Activated CD4-positive, alpha-beta T cell treated with anti-CD3 and anti-CD28 coated beads for 4 hours (primary cell): ENCODE measurements at places on chromosomes 2 and 18.

DNA sequence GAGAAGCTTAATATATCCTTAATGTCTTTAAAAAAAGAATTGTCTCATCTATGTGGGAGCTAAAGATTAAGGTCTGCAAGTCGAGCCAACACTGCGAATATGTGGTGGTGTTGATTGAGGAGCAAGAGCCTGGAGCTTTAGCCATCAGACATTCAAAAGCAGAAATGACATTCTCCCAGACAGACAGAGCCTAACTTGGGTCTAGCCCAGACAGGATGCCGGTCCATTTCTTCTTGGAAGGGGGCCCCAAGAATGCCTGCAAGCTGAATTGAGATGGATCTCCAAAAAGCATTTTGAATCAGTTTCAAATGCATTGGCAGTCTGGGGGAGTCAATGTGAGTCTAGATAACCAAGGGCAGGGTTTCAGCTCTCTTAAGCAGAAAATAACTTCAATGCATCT, 30.1 kb upstream of the EML4 start:
- DNase-seq: no peak

GRCh38 chr2:240733803-240734495, 42.3 kb downstream of the AQP12A start:
- peak; percentile 17 for DNase-seq

GRCh38 chr2:219713110-219713509, 85.7 kb downstream of the SLC4A3 start:
- DNase-seq: no peak

GRCh38 chr2:60484133-60484645, 69.3 kb downstream of the BCL11A start:
- no peak for DNase-seq

DNA sequence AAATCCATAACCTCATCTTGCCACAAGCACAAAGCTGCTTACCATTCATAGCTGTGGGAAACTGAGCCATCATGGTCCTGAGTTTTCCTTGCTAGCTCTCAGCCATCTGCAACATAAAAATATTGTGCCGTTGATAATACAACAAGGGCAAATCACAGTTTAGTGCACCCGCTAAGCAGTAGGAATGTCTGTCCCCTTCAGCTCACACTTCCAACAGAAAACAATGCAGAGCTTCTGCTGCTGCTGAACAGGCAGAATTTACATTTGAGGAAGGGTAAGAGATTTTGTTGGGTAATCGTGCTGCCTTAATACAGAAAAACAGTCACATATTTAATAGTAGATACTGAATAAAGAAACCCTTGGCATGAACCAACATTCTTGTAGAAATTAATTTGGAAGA, 32.3 kb downstream of the ITSN2 start:
- DNase-seq: no peak

DNA sequence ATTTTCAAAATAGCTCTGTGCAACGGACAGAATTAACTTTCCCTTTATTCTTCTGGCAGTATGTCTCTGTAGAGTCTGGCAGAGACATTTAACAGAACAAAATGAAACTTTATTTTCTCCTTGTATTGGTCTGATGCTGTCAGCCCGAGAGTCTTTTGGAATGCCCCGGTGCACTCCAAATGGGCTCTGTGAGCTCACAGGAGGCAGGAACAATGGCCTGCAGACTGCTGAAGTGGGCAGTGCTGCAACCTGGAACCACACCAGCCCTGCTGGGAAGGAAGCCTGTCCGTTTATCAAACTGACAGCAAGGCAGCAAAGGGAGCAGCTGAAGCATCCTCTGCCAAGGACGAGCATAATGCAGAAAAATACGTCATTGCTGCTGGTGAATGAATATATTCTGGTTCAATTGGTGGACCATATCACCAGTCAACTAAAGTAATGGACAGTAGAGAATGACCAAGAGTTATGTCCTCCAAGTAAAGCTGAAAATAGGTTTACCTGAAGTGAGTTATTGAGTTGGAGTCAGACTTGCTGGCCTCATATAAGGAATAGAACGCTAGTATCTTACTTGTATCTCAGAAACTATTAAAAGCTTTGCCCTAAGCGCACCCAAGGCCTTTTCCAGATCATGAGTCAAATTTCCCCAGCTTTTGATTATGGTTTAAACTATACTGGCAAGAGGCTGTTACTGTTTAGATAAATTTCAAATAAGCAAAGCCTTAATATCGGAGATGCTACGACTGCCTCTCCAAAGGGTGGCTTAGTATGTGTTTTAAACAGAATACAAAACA, 207.6 kb upstream of the TANK start:
- no peak for DNase-seq

DNA sequence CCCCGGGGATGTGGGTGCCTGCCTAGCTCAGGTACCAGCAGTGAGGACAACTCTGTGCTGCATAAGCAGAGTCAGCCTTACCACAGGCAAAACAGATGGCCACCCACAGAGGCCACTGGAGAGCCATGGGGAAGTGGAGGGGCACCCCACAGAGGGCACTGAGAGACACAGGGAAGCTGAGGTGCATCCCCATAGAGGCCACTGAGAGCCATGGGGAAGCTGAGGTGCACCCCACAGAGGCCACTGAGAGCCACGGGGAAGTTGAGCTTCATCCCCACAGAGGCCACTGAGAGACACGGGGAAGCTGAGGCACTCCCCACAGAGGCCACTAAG, 134.1 kb upstream of the EPAS1 start:
- DNase-seq: no peak

DNA sequence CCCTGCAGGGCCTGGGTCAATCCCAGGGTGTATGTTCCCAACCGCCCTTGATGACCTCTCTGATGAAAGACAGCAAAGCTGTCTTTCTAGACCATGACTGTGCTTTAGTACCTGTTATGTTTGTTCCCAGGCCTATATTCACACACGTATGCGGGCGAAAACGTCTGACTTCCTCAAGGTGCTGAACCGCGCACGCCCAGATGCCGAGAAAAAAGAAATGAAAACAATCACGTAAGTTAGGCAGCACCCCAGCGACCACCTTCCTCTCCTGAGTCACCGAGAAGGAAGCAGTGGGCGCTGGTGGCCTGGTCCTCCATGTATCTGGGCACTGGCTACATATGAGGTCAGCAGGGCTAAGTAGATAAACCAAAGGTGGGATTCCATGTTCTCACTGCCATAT, 11.1 kb upstream of the GPBAR1 start:
- no peak for DNase-seq

DNA sequence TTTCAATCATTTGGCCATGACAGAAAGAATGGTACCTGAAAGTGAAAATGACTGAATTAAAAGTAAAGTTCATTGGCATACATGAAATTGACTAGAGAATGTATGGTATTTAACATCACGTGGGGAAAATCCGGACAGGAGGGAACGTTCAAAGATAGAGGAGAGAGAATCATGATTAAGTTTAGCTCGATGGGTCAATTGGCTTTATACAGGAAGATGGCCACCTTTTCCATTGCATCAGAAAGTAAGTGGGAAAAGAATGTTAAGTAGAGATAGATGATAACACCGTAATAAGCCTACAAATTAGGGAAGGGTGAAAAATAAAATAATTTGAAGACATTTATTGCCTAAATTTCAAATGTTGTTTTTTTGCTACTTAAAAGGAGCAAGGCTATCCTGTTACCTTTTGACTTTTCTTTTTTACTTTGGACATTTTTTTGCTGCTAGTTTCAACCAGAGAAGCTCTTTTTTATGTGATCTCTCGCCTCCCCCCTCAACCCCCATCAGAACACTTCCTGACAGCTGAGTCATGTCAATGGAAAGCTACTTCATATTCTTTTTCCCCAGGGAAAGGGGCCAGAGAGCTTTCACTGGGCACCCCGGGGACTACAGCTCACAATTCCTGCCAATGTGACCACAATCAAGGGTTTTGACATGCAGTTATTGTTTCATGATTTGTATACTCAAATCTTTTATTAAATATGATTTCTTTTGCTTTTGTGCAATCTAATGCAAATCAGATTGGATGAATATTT, 767 bp upstream of the CCDC102B start:
- DNase-seq: no peak

- DNase-seq: no peak
Observed at GRCh38 chr2:9649261-9649660, 18.5 kb upstream of the YWHAQ start.

- no peak for DNase-seq
Observed at GRCh38 chr2:60553495-60554073, at the start of gene BCL11A. Gene BCL11A, minus strand, starts transcription at chr2:60553654. Its CDS starts 384 bp downstream, at chr2:60553270.

- DNase-seq: no peak
Observed at GRCh38 chr2:191839918-191840804, 6.7 kb downstream of the CAVIN2 start.

DNA sequence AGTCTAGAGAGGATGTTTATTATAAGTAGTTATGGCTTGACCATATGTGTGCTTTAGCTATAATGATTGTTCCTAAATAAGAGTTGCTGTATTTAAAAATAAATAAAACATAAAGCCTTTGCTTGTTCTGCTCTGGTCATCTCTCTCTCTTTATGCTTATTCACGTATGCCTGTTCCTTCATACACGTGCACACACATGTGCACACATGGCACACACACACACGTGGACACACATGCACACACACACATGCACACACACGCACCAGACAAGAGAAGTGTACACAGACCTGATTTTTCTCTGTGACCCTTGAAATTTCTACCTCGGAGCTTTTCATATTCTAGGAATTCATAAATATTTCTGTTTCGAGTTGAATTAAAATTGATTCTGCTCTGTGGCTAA, 658.2 kb upstream of the SALL3 start:
- DNase-seq: no peak

GRCh38 chr2:31319406-31320175, 85.6 kb downstream of the EHD3 start:
- DNase-seq: peak; percentile 6

DNA sequence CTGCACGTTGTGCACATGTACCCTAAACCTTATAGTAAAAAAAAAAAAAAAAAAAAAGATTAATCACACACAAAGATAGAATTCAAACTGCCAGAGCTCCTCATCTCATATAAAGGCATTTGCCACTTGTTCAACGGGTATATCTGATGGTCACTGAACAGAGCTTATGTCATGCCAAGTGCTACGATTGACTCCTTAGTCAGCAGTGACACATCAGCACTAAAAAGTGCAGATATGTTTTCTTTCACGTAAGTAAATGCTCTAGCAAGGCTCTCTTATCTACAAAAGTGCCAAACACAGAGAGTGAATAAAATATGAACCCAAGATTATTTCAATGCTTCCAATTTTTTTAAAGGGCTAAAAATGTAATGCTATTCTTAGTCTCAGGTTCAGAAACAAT, 1.1 kb downstream of the LMAN1 start:
- peak; percentile 5 for DNase-seq

DNA sequence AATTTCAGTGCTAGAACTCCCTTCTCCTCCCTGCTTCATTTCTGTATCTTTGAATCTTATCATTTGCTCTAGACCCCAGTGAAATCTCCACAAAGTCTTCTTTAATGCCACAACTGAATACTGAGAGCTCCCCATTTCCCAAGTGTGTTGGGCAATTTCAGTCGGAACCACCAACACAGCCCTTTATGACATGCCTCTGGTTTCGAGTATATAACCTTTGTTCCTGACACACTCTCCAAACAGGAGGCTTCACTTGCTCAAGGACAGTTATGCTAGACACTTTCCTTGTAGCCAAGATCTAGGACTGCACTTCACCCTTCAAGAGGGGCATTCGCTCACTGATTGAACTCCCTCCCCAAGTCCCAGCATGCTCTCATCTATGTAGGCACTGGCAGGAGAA, 18.6 kb upstream of the TTR start:
- no peak for DNase-seq

DNA sequence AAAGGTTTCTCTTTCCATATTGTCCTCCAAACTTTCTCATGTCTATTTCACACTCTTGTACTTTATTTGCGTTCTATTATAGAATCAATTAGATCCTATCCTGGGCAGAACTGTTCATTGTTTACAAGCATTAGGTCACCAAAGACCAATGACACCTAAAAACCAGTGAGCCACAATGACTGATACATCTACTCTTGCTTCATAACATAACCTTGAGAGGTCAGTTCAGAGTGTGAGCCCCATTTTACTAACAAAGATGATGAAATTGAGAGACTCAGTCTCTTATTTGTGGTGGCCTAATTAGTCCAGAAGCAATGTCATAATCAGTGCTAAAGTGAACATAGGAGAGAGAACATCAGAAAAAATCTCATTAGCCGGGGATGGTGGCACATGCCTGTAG, 248.9 kb upstream of the RBBP8 start:
- DNase-seq: no peak
